CD4-positive, alpha-beta T cell treated with Interleukin-12 subunit alpha and Interleukin-12 subunit beta, for 1 hour (primary cell): ENCODE measurements at places on chromosomes 11 and 22.

DNA sequence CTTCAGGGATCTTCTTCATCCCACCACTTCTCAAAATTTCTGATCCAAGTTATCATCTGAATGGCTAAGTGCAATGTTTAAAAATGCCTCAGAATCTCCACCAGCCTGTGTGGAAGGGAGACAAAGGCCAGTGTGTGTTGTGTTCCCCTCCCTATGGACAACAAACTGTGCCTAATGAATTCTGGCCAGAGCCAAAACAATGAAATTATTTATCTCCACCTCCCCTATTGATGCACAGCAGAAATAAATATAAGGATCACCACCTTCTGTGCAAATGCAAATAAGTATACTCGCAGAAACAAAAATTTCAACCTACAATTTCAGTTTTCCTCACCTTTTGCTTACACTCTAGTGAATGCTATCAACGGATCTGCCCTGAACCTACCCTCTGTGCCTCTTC lies 75.8 kb downstream of the GAB2 start:
- DNase-seq = no peak

- DNase-seq = no peak
Observed at GRCh38 chr11:129315781-129316579, 59.7 kb upstream of the BARX2 start.

GRCh38 chr11:15724601-15725000 lies 609.9 kb downstream of the INSC start:
- DNase-seq = no peak

GRCh38 chr22:44482776-44483175 lies 15.3 kb downstream of the RTL6 start:
- DNase-seq = no peak

DNA sequence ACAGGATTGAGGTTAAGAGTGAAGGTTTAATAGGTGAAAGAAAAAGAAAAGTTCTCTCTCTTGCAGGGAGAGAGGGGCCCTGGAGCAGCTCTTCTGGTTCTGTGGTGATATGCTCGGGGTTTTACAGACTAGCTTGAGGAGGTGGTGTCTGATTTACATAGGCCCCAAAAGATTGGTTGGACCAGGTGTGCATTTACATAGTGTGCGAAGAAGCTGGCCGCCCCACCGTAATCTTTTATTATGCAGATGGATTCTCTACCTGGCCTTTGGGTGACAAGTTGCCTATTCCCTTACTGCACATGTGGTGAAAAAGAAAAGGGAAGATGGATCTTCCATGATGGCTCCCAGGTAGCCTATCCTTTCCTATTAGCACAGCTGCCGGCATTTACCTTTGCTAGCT lies 219.9 kb upstream of the GRIA4 start:
- DNase-seq = no peak
